ENCODE measurements at places on chromosomes 2 and 18. TPM values are rescaled to one million over a fixed set of nuclear protein-coding genes. Genes with fewer than 3 reads are reported as not detected.

The NCK2 gene
- total RNA-seq: 24.7 TPM

The UGT1A5 gene
- total RNA-seq: not detected

The PREB gene
- 54.6 TPM for total RNA-seq

The IL18RAP gene
- 0.30 TPM for total RNA-seq

- no peaks in the 10 kb centered on the region for H3K27me3 ChIP-seq
- DNase-seq: no peak
Observed at GRCh38 chr2:73135236-73135635, 22.5 kb upstream of the RAB11FIP5 start.

DNA sequence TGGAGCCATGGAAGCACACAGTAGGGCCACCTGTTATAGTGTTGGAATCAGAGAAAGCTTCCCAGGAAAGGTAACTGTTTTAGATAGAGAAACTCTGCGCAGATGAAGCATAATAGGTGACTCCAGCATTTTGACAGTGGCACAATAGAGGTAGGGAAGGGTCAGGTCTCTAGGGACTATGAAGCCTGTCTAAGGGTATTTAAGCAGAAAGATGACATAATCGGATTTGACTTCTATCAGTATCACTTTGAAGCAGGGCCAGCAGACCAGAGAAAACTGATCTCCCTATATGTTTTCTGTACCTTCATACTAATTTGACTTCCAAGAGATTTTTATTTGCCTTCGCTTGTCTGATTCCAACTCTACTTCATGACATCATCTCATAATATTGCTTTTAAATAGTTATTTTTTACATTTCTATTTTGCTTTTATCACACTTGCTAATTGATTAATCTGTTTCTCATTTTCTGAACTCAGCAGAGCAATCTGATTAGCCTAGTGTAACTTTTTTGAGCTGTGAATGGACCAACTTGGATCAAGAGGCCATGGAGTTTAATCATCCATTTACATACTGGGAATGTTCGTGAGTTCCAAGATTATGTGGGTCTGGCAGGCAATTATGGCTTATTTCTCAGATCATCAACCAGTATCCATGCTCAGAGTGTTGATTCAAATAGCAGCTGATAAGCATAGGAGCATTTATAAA lies 8.4 kb upstream of the HIBCH start:
- DNase-seq: no peak
- H3K27me3 ChIP-seq: no peaks in the 10 kb centered on the region
- H3K36me3 ChIP-seq: no peaks in the 10 kb centered on the region
- H3K27ac ChIP-seq: no peak overlapping the region

DNA sequence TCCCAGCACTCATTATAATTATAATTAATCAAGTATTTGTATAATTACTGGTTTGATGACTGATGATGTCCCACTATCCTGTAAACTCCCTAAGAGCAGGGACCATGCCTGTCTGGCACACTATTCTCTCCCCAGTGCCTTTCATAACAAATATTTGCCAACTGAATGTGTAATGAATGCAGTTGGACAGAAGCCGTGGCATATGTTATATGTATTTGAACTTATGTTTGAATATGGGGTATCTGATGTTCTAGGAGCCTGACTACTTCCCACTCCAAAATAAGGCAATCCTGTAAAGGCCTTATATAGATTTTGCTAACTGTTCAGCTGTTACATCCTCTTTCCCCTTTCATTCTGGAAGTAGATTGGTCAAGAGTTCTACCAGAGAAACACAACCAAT lies 19.7 kb downstream of the OSBPL6 start:
- H3K4me3 ChIP-seq: no peak overlapping the region
- H3K27ac ChIP-seq: no peak overlapping the region
- H3K27me3 ChIP-seq: no peaks in the 10 kb centered on the region
- no peak for DNase-seq

GRCh38 chr18:31248783-31249521 lies 69.0 kb upstream of the DSG1 start:
- peaks cover 53% of the 10 kb centered on the region for H3K4me1 ChIP-seq
- no peaks in the 10 kb centered on the region for H3K36me3 ChIP-seq
- H3K27me3 ChIP-seq: no peaks in the 10 kb centered on the region
- DNase-seq: no peak
- H3K27ac ChIP-seq: no peak overlapping the region
- no peak overlapping the region for H3K4me3 ChIP-seq

- no peak overlapping the region for H3K27ac ChIP-seq
- H3K36me3 ChIP-seq: no peaks in the 10 kb centered on the region
- no peak overlapping the region for H3K4me3 ChIP-seq
- no peaks in the 10 kb centered on the region for H3K4me1 ChIP-seq
Observed at GRCh38 chr18:46793565-46793964, 36.7 kb upstream of the ST8SIA5 start.

DNA sequence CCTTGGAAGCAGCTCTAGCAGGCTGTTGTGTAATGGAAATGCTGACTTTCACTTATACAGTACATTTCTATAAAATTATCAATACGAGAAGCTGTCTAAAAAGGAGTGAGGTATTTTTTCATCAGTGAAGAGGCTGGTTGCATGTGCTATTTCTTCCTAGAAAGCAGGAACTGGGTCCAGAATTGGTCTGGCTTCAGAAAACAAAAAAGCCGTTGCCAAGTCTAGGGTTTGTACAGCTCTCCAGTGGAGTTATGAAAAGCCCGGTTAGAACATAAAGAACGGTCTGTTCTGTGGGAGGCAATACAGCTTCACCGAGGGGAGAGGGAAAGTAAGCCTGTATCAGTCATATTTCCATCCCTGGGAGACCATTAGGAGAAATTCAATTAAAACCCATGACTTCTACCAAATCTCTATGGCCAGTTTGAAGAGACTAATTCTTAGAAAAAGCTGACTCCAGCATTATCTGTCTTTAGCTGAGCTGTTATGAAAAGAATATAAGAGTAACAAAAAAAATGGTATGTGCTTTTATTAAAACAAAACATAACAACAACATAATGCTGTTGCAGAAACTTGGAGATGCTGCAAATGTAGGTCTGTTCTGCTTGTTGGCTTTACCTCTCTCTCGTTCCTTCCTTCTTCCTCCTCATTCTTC lies 217.0 kb downstream of the CMPK2 start:
- no peaks in the 10 kb centered on the region for H3K4me1 ChIP-seq
- H3K4me3 ChIP-seq: no peak overlapping the region
- DNase-seq: no peak
- peaks cover 14% of the 10 kb centered on the region for H3K27me3 ChIP-seq
- no peak overlapping the region for H3K27ac ChIP-seq

GRCh38 chr18:27887711-27888495 lies 289.0 kb downstream of the CDH2 start:
- no peak for DNase-seq
- H3K36me3 ChIP-seq: no peaks in the 10 kb centered on the region
- H3K4me3 ChIP-seq: no peak overlapping the region
- no peaks in the 10 kb centered on the region for H3K27me3 ChIP-seq
- no peaks in the 10 kb centered on the region for H3K4me1 ChIP-seq

GRCh38 chr2:68907232-68907919 lies 36.2 kb upstream of the BMP10 start:
- no peak for DNase-seq
- H3K4me1 ChIP-seq: peaks cover 12% of the 10 kb centered on the region
- no peak overlapping the region for H3K4me3 ChIP-seq

GRCh38 chr18:77105028-77105427 lies 27.6 kb downstream of the MBP start:
- H3K27me3 ChIP-seq: no peaks in the 10 kb centered on the region
- H3K36me3 ChIP-seq: no peaks in the 10 kb centered on the region
- H3K27ac ChIP-seq: peak overlapping the region; percentile 86
- no peak for DNase-seq

- H3K36me3 ChIP-seq: no peaks in the 10 kb centered on the region
- no peak for DNase-seq
- H3K27me3 ChIP-seq: peaks cover 9% of the 10 kb centered on the region
- H3K4me1 ChIP-seq: peaks cover 10% of the 10 kb centered on the region
- no peak overlapping the region for H3K4me3 ChIP-seq
Observed at GRCh38 chr18:59877361-59877760, 22.4 kb upstream of the PMAIP1 start.

DNA sequence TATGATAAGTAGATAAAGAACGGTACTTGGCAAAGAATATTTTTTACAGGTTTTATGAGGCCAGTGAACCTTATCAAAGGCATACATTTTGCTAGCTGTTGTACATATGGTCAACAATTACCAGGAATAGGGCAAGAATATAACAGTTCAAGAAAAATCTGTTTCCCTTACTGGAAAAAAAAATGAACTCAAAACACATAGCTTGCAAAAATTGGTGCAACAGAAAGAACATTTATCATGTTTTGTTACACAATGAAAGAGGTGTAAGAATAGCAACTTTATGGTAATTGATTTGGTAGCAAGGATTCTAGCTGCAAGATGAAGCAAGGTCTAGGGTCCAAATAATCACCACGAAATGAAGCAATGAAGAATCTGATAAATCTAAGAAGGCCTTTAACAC lies 41.6 kb downstream of the TTC21B start:
- no peaks in the 10 kb centered on the region for H3K27me3 ChIP-seq
- DNase-seq: no peak
- H3K27ac ChIP-seq: no peak overlapping the region
- no peaks in the 10 kb centered on the region for H3K4me1 ChIP-seq

GRCh38 chr18:30689216-30689615 lies 353.3 kb downstream of the DSC3 start:
- H3K27me3 ChIP-seq: no peaks in the 10 kb centered on the region
- no peaks in the 10 kb centered on the region for H3K36me3 ChIP-seq
- no peak for DNase-seq
- no peaks in the 10 kb centered on the region for H3K4me1 ChIP-seq
- no peak overlapping the region for H3K4me3 ChIP-seq

DNA sequence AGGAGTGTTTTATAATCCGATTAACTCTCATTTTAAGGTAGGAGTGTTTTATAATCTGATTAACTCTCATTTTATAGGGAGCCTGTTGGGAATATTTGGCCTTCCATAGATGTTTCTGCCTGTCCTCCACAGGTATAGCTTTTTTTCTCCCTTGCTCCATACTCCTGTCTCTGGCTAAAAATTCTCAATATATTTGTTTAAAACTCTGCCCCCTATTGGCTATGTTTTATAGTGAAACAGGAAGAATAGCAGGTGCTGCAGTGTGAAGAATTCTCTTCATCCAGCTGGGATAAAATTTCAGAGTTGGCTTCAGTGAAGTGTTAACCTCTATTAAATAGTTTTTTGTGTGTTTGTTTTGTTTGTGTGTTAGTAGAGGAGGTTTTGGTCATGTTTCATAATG lies 1046.0 kb upstream of the TMEFF2 start:
- H3K36me3 ChIP-seq: no peaks in the 10 kb centered on the region
- H3K4me1 ChIP-seq: no peaks in the 10 kb centered on the region
- H3K27ac ChIP-seq: no peak overlapping the region
- no peak overlapping the region for H3K4me3 ChIP-seq

DNA sequence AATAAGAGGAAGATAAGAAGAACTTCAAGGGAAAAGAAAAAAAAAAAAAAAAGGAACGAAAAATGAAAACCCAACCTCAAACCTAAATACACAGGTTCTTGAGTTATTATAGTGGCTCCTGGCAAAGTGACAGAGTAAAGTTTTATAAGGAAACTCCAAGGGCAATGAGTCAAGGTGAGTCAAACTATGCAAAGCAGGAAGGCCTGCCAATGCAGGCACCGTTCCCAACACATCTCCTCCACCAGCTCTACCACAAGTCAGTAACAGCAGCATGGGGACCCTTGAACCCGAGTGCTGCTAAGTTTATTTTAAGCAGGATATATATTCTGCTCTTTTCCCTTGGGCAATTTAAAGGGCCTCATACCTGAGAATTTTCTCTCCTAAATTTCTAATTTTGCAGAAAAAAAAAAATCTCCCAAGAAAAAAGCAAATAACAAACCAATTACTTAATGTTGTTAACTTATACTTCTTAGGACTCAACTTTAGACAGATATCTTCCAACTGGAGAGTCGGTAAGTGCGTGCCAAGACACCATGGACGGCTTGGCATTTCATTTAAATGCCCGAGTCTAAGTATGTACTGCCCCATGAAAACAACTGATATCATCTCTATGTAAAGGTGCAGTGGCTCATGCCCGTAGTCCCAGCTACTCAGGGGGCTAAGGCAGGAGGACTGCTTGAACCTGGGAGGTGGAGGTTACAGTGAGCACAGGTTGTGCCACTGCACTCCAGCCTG lies 75.7 kb upstream of the TFCP2L1 start:
- DNase-seq: peak; percentile 46
- H3K4me1 ChIP-seq: peaks cover 67% of the 10 kb centered on the region
- peak overlapping the region; percentile 66 for H3K27ac ChIP-seq
- H3K36me3 ChIP-seq: peaks cover 51% of the 10 kb centered on the region

- no peak for DNase-seq
- no peak overlapping the region for H3K27ac ChIP-seq
- H3K4me3 ChIP-seq: no peak overlapping the region
- no peaks in the 10 kb centered on the region for H3K4me1 ChIP-seq
- peaks cover 44% of the 10 kb centered on the region for H3K27me3 ChIP-seq
- no peaks in the 10 kb centered on the region for H3K36me3 ChIP-seq
Observed at GRCh38 chr2:437756-438393, 150.0 kb upstream of the ALKAL2 start.

DNA sequence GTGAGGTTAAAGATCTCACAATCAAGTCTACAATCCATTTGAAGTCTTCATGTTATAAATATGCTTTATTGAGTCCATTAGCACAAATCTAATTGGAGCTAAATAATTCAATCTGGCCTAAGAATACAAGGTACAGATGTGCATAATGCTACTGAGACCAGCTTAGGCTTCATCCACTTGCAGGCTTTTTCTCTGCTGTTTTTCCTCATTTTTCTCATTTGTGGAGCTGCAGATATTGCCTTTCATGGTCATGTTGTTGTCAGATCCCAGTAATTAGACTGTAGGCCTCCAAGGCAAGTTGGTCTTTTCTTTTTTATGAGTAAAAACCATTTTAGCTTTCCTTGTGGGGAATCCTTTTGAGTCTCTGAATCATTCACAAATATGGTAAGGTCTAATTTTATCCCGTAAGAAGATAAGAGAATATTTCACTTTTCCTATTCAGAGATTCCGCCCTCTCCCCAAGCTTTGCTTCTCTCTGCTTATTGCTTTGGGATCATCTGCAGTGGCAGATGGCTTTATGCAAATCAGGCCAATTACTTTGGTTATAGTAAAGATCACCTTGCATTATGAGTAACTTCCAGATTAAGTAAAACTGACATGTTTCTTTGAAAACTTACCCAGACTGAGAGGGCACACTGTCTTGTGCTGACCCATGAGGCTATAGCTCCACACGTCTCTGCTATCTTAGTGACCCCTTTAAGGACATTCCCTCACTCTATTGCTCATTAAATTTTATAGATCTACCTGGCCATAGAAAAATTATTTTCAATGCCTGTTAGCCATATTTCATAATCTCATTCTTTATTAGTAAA lies 80.9 kb downstream of the MGAT5 start:
- no peaks in the 10 kb centered on the region for H3K27me3 ChIP-seq
- H3K4me1 ChIP-seq: peaks cover 48% of the 10 kb centered on the region
- H3K4me3 ChIP-seq: no peak overlapping the region
- DNase-seq: no peak
- H3K36me3 ChIP-seq: no peaks in the 10 kb centered on the region

GRCh38 chr2:8709611-8710010 lies 27.8 kb downstream of the ID2 start:
- no peaks in the 10 kb centered on the region for H3K4me1 ChIP-seq
- no peak overlapping the region for H3K4me3 ChIP-seq
- DNase-seq: no peak
- H3K27ac ChIP-seq: no peak overlapping the region
- H3K27me3 ChIP-seq: peaks cover 18% of the 10 kb centered on the region

Measured in left ventricle myocardium inferior (tissue), 1 donor.